ENCODE measurements at places on chromosomes 5 and 9.

GRCh38 chr5:115387816-115388215 lies 91.4 kb upstream of the CCDC112 start:
- DNase-seq: no peak

GRCh38 chr9:87554171-87554910 lies 56.7 kb downstream of the DAPK1 start:
- no peak for DNase-seq

GRCh38 chr5:171701100-171701541 lies 84.5 kb upstream of the SMIM23 start:
- no peak for DNase-seq

DNA sequence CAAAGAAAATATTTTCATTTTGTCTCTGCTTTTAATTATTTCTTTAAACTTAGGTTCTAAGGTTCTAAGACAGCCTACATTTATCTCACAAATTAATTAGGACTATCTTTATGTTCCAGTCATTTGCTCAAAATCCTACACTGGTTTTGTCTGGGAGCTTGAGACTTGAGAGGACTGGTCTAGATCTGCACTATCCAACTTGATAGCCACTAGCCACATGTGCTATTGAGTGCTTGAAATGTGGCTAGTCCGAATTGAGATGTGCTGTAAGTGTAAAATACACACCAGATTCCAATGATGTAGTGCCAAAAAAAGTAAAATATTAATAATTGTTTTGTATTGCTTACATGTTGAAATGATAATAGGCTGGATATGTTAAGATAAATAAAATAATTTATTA lies 7.2 kb downstream of the CDC37L1 start:
- DNase-seq: no peak

DNA sequence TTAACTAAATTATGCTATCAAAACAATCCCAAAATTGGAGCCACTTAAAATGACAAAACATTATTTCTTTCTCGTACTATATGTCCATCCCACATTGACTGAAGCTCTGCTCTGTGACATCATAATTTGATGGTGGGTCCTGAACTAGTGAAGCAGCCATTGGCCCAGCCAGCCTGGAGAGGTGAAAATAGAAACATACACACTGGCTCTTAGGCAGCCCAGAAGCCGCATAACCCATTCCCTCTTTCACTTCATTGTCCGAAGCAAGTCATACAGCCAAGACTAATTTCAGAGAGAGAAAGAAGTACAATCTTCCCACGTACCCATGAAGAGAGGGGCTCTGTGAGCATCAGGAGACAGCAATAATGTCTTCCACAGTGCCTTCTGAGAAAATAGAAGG lies 342.5 kb downstream of the NFIB start:
- DNase-seq: no peak

DNA sequence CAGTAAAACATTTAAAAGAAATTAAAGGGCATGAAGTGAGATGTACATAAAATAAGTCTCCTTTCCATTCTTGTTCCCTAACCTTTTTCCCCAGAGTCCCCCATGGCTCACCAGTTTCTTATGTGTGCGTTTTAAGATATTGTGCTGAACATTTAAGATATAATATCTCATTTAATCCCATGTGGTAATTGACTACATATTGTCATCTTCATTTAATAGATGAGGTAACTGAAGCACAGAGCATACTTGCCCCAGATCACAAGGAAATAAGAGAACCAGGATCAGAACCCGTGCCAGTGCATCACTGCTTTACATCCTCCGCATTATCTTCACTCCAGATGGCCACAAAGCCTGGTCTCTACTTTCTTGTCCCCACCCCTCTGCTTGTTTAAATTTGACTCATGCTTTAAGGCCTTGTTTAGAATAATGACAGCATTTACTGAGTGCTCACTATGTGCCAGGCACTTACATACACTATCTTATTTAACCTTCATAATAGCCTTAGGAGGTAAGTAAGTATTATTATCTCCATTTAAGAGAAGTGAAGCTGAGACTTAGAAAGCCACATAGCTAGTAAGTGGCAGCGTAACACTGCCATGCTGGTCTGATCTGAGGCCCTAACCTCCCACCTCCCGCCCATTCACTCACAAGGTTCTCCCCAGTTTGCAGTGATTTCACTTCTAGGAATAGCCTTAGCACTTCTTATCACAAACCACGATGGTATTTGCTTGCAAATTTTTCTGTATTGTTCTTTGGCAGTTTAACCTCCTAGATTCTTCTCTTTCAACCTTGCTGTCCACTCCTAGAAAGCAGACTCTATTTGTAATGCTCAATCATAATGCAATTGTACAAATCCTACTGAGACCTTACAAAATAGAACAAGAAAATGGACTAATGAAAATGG lies 78.4 kb upstream of the IL6ST start:
- no peak for DNase-seq

DNA sequence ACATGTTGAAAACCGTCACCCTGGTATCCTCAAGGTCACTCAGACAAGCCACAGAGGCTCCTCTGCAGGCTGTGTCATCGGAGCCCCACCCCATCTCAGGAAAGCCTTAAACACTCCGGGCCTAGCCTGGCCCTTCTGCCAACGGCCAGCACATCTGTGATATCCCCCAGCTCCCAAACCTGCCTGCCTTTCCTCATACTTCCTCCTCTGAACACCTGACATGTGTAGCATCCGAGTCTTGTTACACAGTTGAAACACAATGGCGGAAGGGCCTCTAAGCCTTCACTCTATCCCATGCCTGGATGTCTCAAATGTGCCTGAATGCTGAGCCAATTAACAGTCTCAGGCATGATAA lies 32.9 kb upstream of the TGFBR1 start:
- no peak for DNase-seq
